ENCODE measurements at places on chromosomes 1 and 21.
A peak's percentile ranks its signal among the peaks of the same experiment; 100 is the strongest.

- DNase-seq: no peak
These were observed 17.2 kb upstream of the NPHP4 start for GRCh38 chr1:6009120-6010040.

- DNase-seq: no peak
These were observed 417.7 kb downstream of the AGBL4 start for GRCh38 chr1:49606082-49606481.

- DNase-seq: no peak
These were observed 153.9 kb downstream of the CASZ1 start for GRCh38 chr1:10642403-10643080.

GRCh38 chr1:231678011-231678432, 51.4 kb downstream of the DISC1 start:
- DNase-seq: no peak

DNA sequence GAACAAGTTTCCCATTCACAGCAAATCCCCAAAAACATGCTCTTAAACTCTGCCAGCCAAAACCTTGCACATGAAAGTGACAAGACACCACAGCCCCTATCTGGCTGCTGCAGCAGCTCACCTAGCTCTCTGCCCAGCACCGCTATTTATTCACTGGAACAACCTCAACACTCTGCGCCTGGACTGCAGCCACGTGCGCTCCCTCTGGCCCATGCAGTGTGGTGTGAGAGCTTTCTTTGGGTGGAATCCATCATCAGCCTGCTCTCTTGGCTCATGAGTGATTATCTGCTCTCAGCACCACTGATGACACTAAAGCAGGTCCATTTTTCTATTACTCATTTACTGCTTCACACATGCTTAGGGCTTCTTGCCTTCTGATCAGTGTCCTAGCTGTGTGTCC, 11.4 kb downstream of the KCNJ6 start:
- no peak for DNase-seq

- no peak for DNase-seq
These were observed 14.7 kb upstream of the FABP3 start for GRCh38 chr1:31387612-31388011.

GRCh38 chr1:223725578-223725977, 13.2 kb downstream of the CAPN2 start:
- DNase-seq: no peak

- peak; percentile 49 for DNase-seq
These were observed 46.3 kb upstream of the VANGL1 start for GRCh38 chr1:115595279-115596079.

GRCh38 chr1:27435566-27436203, 43.3 kb downstream of the GPR3 start:
- no peak for DNase-seq

DNA sequence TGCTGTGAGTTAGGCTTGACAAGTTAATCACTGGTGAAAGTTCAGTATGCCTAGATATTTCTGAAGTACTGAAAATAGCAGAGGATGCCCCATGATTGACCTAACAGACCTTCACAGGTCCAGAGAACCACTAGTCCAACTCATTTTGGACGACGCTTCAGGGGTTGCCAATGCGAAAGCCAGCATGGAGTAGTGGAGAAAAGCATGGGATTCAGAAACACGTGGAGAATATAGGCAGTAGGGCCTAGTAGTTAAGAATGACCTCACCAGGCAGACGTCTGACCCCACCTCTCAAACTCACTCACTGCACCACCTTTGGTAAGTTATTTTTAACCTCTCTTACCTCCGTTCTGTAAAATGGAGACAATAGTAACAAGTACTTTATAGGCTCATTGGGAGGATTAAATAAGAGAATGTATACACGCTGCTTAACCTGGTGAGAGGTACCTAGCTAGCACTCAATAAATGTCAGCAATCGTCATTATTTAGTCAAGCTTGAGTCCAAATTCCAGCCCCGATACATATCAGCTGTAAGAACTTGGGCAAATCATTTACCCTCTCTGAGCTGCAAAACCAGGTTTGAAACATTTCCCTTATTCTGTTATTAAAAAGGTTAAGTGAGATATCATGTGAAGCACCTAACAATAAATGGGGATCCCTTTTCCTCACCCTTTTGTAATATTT, 13.2 kb downstream of the PLPP3 start:
- no peak for DNase-seq

- no peak for DNase-seq
These were observed 145.2 kb upstream of the SNX7 start for GRCh38 chr1:98516306-98516705.

Data from activated T-cell treated with anti-CD3 and anti-CD28 coated beads for 24 hours (primary cell).